ENCODE measurements at places on chromosomes 2 and 18.

DNA sequence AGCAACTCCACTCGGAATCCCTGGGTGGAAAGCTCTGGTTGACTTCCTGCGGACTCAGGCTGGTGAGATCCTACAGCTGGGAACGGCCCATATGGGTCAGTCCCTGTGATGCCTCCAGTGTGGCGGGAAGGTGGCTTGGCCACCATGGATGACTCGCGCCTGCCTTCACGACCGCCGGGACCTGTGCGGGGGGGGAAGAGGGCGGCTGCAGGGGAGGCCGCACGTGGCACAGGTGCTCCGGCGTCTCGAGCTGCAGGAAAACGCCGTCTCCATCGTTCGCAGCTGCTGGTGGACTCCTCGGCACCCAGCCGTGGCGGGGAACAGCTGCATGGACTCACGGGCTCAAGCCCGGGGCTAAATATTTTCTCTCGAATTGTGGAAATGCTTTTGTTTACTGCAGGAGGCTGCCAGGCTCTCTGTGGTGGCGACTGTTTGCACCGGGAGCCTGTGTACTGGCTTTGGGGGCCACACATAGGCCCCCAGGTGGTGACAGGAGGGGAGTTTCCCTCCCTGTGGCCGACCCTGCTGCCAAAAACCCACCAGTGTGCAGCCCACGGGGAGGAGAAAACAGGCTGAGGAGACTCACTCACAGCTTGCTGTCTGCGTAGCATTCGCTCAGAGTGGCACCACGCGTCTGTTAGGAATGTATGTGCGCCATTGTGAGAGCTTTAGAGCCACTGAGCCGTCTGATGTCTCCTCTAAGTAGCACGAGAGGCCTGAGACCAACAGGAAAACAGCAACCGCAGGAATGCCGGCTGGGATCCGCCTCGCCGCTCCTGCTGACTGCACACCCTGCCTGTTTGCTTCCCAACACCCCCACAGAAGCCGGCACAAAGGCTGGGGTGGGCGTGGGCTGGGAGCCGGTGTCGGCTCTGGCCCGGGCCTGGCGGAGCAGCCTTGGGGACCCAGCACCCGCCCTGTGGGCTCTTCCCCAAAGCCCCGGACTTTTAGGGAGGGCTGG is 89.2 kb downstream of the NFATC1 start:
- peak; percentile 43 for DNase-seq

DNA sequence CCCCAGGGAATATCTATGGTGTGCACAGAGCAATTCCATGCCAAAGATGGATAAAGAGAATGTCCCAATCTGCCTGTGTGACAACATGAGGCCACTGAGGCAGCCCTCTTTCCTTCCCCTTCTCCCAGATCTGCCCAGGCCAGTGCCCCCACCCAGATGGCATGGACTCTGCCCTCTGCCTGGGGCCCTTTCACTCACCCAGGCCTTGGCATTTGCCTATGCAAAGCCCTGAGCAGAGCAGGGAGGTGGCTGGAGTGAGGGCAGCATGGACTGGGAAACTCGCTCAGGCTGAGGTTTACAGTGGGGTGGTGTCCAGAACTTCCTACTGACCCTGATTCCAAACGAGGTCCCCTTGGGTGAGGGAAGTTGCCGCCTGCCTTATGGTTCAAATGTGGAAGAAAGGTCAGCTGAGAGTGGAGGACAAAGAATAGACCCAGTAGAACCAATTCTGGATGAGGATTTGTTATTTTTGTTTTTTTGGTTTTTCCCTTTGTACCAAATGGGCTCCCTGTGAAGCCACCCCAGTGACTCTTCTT is 8.9 kb downstream of the SH2D6 start:
- no peak for DNase-seq

DNA sequence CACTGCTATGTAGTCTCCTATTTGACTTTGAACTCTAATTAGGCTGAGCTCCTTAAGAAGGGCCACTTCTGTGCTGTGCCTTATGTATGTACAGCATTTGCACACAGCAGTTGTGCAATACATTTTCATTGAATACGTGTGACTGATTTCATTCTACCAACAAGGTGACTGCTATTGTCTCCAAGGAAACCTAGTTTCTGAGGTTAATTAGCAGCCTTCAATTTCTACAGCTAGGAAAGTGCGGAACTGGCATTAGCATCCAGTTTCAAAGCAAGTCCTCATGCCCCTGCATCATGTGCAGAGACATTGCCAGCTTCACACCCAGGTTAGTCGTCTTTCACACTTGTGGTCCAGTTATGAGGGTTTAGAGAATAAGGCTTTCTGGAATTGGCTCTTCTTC is 58.6 kb downstream of the NCK2 start:
- no peak for DNase-seq

- no peak for DNase-seq
These were observed 4.9 kb downstream of the DAW1 start for GRCh38 chr2:227876300-227876801.

DNA sequence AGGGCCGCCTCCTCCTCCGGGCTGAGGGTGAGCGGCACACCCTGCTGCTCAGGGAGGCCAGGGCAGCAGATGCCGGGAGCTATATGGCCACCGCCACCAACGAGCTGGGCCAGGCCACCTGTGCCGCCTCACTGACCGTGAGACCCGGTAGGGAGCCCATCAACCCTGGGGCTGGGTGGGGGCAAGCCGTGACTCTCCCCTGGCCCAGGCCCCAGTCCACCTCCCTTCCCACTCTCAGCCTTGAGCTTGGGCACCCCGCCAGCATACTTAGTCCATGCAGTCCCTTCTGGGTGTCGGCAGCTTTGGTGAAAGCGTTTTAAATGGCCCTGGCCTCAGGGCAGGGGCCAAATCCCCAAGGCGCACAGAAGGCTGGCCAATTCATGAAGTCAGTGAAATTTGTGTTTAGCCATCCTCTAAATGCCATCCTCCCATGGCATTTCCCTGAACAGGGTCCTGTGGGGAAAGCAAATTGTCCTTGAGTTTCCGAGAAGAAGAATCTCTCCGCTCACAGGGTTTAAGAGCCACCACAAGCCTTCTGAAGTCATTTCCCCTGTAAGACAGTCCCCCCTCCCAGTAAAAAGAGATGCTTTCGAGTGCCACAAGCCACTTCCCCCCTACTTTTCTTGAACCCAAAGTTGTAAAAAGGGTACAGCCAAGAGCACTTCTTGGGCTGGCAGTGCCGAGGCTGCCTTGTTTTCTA is 17.2 kb downstream of the SPEG start:
- DNase-seq = no peak

DNA sequence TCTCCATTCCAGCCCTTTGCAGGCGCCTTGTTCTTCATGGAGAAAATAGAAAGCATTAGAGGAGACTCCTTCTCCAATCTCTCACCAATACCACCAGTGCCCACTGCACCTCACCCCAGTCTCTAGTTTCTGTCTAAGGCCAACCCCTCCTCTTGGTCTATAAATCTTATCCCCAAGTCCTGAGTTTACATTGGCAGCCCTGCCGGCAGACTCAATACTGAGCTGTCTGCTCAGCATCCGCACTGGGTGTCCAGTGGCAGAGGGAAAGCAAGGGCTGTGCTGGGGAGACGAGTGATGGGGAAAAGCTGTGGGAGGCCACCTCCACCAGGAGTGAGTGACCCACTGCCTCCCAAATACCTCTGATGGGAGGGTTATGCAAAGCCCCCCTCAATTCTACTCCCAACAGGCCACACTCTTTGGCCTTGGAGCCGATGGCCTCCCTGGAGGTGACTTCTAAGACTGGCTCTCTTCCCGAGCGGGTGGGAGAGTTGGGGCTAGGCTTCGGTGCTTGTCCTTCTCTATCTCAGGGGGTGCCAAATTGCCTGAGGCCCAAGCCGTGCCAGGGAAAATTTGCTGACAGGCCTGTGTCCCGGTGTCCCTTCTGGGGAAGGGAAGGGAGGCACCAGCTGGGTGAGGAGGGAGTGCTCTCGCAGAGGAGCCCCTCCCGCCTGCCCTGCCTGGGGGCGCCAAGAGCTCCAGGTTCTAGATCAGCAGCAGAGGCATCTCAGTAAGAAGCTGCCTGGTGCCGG is 165.2 kb upstream of the MSH6 start:
- no peak for DNase-seq

- no peak for DNase-seq
These were observed 36.5 kb upstream of the ARMC9 start for GRCh38 chr2:231161877-231162329.

GRCh38 chr2:50529600-50530218 is 502.2 kb downstream of the NRXN1 start:
- DNase-seq = no peak

GRCh38 chr2:32683520-32684086 is 55.8 kb downstream of the TTC27 start:
- no peak for DNase-seq

DNA sequence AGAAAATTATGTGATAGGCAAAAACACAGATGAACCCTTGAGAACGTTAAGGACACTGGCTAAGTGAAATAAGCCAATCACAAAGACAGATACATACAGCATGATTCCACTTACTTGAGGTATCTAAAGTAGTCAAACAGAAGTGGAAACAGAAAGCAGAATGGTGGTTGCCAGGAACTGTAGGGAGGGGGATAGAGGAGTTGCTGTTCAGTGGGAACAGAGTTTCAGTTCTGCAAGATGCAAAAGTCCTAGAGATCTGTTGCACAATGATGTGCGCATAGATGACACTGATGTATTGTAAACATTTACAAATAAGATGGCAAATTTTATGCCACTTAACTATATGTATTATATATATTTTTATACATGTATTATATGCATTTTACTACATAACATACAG is 59.7 kb downstream of the POLE4 start:
- DNase-seq = no peak

GRCh38 chr2:37871456-37872191 is 53.5 kb upstream of the RMDN2 start:
- DNase-seq = no peak

- no peak for DNase-seq
These were observed 4.4 kb downstream of the MAP4K3 start for GRCh38 chr2:39432701-39433100.

- DNase-seq = no peak
These were observed 78.7 kb upstream of the MBOAT2 start for GRCh38 chr2:9082158-9082557.

DNA sequence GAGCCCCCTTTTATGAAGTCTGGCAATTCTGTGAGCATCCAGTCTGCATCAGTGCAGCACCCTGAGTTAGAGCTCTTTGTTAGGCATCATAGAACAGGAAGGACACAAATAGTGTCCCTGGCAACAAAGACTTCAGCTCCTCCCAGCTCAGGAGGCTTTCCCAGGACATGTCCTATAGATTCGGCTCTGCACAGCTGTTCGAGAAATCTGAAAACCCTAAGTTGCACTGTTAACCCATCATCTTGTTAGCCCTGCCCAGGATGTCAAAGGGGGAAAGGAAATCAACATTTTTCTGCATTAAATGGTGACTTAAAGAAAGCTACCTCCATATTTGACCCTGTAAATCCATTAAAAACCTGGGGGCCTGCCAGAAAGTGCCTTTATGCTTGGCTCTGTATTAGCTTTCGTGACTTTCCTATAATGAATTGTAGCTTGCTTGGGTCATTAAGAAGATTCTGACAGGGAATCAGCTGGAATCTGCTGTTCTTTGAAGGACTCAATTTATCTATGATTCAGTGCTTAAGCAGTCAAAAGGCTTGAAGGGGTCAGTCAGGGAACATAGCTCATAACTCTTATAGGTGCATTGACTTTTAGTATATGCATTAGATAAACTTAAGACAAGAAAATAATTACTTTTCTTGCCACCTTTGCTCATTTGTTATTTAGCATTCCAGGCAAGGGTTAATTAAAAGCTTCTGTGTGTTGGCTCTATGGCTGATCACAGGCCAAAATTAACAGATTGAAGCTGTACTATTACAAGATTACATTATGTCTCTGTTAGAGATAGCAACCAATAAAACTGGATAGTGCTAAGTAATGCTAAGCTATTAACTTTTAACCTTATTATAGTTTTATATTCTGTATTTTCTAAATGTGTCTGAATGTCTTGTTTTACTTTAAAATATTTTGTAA is 20.6 kb downstream of the ERMN start:
- DNase-seq = no peak

- no peak for DNase-seq
These were observed 74.6 kb downstream of the EPAS1 start for GRCh38 chr2:46371854-46372253.

DNA sequence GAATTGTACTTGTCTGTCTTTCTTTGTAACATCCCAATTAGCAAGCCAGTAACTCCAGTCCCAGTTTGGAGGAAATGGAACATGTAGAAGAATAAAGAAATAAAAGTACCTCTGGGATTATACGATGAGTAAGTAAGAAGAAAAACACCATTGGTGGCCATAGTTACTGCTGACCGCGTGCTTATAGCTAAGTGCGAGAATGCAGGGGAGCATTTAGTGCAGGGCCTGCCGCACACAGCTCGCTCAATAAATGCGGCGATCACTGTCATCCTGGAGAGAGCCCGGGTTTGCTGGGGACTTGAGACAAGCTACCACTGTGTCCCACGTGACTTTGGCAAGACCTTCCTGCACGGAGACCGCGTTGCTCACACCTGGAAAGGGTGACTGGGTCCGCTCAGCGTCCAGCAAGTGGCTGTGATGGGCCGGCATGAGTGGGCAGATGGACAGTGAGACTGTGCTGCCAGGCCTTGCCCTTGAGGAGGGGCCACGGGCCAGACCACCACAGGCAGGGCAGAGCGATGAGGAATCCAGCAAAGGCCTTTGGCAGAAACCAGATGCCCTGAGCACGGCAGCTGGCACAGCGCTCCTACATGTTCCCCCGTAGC is 54.8 kb downstream of the ADI1 start:
- DNase-seq = peak; percentile 32

DNA sequence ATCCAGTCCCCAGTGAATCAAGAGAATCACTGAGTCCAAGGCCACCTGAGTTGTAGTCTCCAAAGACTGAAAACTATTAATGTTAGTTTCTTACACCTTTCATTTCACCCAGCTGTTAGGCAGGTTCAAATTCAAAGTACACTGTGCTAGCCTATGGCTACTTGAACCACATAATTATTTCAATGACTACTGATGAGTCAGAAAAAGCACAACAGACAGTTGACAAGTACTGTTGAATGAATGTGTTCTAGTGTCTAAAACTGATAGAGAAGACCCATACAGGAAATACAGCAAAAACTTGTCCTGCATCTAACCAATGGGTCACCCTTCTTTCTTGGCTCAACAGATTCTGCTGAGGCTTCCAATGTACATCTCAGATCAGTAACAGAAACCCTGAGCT is 160.9 kb downstream of the MYO5B start:
- DNase-seq = no peak

GRCh38 chr2:105775809-105776559 is 31.3 kb downstream of the NCK2 start:
- DNase-seq = no peak

DNA sequence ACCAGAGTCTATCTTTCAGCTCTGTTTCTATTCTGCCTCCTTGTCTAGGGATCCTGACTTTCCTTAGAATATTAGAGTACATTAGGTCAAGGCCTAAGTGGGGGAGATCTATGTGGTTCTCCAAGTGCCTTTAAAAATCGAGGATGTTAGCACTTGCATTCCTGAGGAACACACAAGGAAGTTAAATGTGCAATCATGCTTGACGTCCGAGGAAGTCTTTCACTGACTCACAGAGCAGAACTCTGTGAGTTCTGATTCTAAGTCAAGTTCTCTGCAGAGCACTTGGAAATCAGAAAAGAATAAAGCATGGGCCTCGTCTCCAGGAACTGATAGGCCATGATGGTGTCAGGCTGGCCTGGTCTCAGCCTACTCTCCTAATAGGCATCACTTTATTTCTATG is 17.2 kb downstream of the FHOD3 start:
- DNase-seq = no peak

Measured in lower lobe of right lung (tissue), 2 donors.